GM23248 (cell line): ENCODE measurements at places on chromosomes 7 and 10. TPM values are rescaled to one million over a fixed set of nuclear protein-coding genes. Genes with fewer than 3 reads are reported as not detected.
A peak's percentile ranks its signal among the peaks of the same experiment; 100 is the strongest.

DNA sequence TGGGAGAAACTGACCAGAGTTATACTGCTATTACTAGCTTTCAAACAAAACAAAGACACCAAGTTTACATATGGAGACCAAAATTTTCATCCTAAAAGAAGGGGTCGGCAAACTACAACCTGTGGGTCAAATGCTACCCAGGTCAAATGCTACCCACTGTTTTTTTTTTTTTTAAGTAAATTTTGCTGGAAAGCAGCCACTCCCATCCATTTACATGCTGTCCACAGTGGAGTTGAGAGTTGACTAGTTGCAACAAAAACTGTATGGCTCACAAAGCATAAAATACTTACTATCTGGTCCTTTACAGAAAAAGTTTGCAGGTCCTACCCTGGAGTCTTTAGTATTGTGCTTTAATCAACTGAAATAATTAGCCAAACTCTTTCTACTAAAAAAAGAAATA, 91.4 kb downstream of the SIRT1 start:
- no peak for DNase-seq

The AP3M1 gene
- 22.4 and 35.6 TPM in 2 replicates for total RNA-seq

- DNase-seq = peak; percentile 16
Measured at GRCh38 chr10:101230183-101230917, 1.1 kb upstream of the LBX1 start.

The FAM237B gene
- not detected in 2 replicates for total RNA-seq

- DNase-seq = peak; percentile 6
Measured at GRCh38 chr10:66176772-66177171, 749.1 kb upstream of the LRRTM3 start.

The PILRA gene
- not detected in 2 replicates for total RNA-seq

DNA sequence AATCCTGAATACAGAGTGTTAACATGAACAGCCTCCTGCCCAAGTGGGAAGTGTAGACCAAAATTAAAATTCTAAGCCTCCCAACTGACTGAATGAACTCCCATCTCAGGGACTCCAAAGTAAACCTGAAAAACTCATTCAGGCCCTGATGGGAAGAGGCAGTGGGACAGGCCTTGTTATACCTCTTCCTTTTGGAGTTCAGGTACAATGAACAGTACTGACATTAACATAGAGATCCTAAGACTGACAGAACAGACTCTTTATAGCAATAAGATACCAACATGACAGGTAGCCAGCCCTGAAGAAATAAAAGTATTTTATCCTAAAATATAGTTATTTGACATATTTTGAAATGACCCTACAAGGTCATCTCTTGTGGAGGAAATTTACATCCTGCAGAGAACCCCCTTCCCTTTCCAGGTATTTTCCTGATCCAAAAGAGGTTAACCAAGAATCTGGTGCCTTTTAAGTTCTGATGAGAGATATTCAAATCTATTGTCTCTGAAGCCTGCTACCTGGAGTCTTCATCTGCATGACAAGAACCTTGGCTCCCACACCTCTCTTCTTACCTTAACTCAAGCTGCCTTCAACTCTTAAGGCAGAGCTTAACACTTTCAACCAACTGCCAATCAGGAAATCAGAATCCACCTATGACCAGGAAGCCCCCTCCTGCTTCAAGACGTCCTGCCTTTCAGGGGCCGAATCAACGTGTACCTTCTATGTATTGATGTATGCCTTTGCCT, 103.3 kb upstream of the PFKP start:
- no peak for DNase-seq

DNA sequence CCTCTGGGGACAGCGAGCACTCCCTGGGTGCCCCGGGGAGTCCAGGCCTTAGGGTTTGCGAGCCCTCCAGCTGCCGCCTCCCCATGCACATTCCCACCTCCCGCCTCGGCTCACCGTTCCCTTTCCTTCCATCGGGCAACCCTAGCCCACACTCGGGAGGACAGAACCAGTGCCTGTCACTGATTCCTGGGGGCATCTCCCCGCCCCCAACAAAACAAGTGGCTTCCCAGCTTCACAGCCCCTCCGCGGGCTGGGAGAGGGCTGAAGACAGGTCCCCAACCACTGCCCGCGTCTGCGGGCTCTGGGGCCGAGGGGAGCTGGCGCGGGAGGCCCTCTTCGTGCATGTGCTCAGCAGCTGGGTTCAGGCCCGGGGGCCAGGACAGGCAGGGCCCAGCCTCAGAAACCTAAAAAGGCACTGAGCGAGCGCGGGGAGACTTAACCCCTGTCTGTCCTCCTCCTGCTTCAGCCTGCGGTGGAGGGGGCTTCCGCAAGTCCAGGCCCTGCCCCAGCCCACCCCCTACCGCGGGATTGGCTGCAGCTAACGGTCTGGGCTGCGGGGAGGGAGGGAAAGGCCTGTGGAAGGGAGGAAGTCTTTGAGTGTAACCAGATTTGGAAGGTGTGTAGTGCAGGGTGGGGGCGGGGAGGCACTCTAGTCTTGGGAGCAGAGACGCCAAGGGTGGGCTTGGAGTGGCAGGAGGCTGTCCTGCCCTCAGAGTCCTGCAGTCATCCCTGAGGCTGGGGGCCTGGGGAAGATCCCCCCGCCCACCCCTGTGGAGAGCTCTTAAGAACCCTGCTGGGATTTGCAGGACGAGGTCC, 1.2 kb downstream of the FLNC start:
- DNase-seq = peak; percentile 68

DNA sequence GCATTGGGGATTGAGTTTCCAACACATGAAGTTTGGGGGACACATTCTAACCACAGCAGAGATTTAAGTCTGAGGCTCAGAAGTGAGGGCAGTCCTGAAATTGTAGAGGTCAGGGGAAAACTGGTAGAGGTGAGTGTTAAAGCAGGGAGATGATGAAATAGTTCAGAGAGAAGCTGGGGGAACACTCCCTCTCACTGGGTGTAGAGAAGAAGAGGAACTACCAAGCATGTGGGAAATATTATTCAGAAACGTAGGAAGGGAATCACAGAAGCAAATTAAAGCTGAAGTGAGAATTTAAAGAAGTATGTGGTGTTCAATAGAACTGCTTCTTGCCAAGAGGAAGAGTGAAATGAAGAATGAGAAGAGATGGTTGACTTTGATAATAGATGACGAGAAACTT, 121.5 kb upstream of the FAM3C start:
- DNase-seq = no peak

DNA sequence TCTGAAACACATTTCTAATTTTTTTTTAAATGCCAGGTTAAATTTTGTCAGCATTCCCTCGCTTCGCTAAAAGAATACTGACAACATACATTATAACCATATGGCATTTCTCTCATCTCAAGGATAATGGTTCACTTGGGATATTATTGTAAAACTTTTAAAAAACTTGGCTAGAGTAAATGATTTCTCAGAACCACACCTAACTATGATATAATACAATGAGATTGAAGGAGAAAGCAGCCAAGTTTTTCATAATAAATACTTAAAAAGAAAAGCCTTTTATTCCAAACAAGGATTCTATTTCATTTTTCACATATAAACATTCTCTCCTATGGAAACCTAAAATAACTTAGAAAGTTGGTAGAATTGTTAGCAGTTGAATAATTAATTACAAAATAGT, 413.9 kb downstream of the HGF start:
- peak; percentile 8 for DNase-seq

DNA sequence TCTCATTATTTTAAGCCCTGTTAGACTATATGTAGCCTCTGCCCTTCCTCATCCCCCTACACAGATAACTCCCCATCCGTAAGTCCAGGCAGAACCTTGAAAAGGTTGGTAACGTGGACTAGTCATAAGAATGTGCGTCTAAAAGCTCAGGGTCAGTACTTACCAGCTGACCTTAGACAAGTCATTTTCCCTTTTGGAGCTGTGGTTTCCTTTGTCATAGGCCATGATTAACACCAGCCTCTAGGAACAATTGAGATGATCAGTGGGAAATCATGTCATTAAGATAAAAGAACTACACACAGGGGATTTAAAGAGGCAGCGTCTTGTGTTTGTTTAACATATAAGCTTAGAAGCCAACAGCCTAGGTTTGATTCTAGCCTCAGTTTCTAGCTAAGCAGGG, 6.9 kb upstream of the UNC5B start:
- DNase-seq = peak; percentile 65

DNA sequence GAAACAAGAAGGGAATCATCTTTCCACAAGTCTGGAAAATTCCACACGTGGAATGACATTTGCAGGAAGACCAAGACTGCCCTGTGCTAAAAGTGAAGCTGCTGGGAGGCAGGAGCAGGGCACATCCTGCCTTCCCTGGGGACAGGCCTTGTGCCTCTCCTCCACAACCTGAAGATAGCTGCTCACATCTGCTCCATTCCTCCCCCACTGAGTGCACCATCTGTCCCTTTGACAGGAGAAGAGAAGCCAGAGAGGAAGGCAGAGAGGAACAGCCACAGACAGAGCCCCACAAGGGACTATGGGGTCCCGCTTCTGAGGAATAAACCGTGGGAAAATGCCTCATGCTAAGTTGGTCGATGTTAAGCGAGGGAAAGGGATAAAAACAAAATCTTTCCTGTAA, 15.9 kb upstream of the FAM171A1 start:
- no peak for DNase-seq

The SBDS gene
- total RNA-seq = 143 and 151 TPM in 2 replicates

The HYAL4 gene
- not detected in 2 replicates for total RNA-seq

- peak; percentile 2 for DNase-seq
Measured at GRCh38 chr7:92155108-92155739, 20.9 kb upstream of the CYP51A1 start.

- DNase-seq = peak; percentile 33
Measured at GRCh38 chr7:47497367-47498096, 84.4 kb downstream of the TNS3 start.

DNA sequence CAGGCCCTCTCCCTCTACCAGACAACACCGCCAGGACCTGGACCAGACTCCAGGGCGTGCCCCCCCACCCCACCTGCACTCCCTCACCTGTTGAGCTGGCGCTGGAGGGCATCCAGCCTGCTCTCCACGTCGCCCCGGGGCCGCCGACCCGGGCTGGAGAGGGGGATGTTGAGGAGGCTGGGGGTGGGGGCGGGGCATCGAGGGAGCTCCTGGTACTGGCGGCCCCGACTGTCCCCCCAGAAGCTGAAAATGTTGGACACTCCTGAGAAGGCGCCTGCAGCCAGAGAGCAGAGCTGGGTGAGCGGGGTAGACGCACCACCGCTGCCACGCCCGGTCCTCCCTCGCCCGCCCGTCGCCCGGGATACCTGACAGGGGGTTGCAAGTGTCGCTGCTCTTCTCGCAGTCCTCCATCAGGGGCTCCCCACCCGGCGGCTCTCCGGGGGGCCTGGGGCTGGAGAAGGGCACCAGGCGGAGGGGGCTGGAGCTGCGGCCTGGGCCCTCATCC, 30.8 kb downstream of the KCNH2 start:
- DNase-seq = no peak

DNA sequence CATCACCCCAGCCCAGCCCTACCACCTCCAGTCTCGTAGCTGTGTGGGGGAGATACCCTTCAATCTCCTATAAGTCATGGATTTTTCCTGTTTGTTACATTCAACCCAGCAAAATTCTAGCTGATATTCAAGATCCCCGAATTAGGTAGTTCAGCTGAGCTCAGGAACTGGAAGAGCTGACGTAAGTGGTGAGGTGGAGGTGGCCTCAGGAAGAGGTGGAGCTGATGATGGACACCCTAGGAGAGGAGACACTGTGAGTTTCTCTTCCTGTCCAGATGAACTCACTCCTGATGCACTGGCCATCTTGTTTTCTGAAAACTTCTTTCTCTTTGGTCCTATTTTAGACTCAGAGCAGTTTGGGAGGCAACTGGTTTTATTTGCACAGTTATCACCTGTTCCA, 90.5 kb upstream of the PITRM1 start:
- DNase-seq = no peak

The SAP25 gene
- not detected in 2 replicates for total RNA-seq

- DNase-seq = no peak
Measured at GRCh38 chr10:65358565-65358964, 1567.3 kb upstream of the LRRTM3 start.

DNA sequence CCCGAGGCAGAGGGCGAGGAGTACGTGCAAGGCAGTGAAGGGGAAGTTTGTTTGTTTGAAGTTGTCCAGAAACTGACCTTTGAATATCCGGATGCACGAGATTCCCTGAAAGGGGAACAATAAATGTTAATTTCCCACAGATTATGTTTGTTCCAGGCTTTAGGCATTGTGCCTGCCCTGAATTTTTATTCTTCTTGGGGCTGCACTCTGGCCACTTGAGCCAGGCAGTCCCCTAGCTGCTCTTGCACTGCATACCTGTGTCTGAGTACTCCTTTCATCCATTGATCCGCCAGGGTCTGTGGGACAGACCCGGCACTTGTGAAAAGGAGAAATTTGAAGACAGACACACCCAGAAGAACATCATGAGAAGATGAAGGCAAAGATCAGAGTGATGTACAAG, 343.5 kb upstream of the FOXK1 start:
- no peak for DNase-seq

GRCh38 chr7:98283127-98283886, 1.8 kb downstream of the BRI3 start:
- peak; percentile 88 for DNase-seq

DNA sequence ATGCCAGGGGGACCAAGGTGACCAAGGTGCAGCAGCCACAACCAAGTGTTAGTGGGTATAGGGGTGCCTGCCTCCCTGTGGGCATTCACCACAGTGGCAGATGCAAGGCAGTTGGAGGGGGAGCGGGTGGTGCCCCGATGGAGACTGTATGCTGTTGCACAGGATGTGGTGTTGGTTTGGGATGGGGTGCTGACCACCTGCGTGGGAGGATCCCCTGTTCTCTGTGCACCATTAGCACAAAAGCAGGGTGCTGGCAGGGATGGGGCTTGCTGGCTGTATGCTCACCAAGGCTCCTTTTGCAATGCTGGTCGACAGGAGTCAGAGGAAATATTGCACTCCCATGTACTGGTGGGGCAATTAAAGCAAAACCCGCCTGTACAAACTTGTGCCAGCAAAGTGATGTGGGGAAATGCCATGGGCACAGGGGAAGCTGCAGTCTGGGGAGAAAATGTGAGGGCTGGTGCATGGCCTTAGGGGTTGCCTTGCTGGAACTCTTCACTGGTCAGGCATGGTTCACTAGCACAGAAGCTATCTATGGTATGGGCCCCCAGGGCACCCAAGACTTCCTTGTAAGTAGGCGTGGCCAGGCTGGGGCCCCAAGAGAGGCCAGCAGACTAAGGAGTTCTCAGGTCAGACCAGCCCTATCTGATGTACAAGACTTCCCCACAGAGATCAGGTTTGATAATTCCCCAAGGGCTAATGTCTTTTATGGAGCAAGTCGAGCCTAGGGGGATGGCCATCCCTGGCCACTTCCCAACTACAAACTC, 51.9 kb upstream of the GNAT3 start:
- DNase-seq = no peak

- no peak for DNase-seq
Measured at GRCh38 chr7:128940494-128941322, 3.0 kb downstream of the IRF5 start.
